Suprapubic skin (tissue), 4 donors: ENCODE measurements at places on chromosomes 6 and 20. TPM values are rescaled to one million over a fixed set of nuclear protein-coding genes. Genes with fewer than 3 reads are reported as not detected.

The FIG4 gene
- total RNA-seq: 12.3 TPM

DNA sequence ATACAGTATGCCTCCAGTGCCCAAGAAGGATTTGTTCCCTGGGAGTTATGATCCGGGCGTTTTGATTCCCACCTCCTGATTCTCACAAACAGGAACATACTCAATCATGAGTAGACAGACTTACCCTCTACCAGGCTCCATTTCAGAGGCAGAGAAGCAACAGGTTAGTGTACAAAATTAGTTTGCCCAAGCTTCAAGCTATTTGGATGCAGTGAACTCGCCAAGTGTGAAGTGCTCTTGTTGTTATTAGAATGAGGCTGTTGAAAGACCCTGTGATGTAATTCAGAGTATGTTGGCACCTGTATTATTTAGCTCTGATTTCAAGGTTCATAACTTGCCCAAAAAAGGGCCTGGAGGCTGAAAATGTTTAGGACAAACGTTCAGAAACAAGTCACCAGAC, 247.0 kb downstream of the PHACTR1 start:
- no peaks in the 10 kb centered on the region for H3K27me3 ChIP-seq
- no peaks in the 10 kb centered on the region for H3K36me3 ChIP-seq
- peaks cover 16% of the 10 kb centered on the region for H3K4me1 ChIP-seq
- no peak for DNase-seq

GRCh38 chr6:156781861-156782631, 4.9 kb downstream of the ARID1B start:
- H3K4me3 ChIP-seq: peak overlapping the region; percentile 92
- no peaks in the 10 kb centered on the region for H3K36me3 ChIP-seq
- no peaks in the 10 kb centered on the region for H3K27me3 ChIP-seq
- peaks cover 57% of the 10 kb centered on the region for H3K4me1 ChIP-seq

GRCh38 chr6:166456395-166457156, 73.8 kb upstream of the MPC1 start:
- H3K27ac ChIP-seq: no peak overlapping the region
- H3K36me3 ChIP-seq: peaks cover 10% of the 10 kb centered on the region
- DNase-seq: no peak
- H3K4me1 ChIP-seq: peaks cover 9% of the 10 kb centered on the region
- no peaks in the 10 kb centered on the region for H3K27me3 ChIP-seq
- H3K4me3 ChIP-seq: no peak overlapping the region

GRCh38 chr6:133408132-133408531, 167.0 kb downstream of the EYA4 start:
- no peaks in the 10 kb centered on the region for H3K36me3 ChIP-seq
- H3K4me1 ChIP-seq: no peaks in the 10 kb centered on the region
- H3K4me3 ChIP-seq: no peak overlapping the region
- H3K27ac ChIP-seq: no peak overlapping the region

GRCh38 chr20:31843288-31843687, 2.1 kb downstream of the FOXS1 start:
- no peaks in the 10 kb centered on the region for H3K36me3 ChIP-seq
- no peak overlapping the region for H3K27ac ChIP-seq
- H3K27me3 ChIP-seq: no peaks in the 10 kb centered on the region
